Activated CD4-positive, alpha-beta T cell treated with anti-CD3 and anti-CD28 coated beads, Interleukin-2, amount 10 ng/mL, durations not matched to agents 24 days and 14 days (primary cell): ENCODE measurements at places on chromosomes 4 and X. TPM values are rescaled to one million over a fixed set of nuclear protein-coding genes. Genes with fewer than 3 reads are reported as not detected.

Gene SLC7A11
- 1.8 and 1.9 TPM in 2 replicates for total RNA-seq

GRCh38 chr4:8320386-8320750, 50.8 kb downstream of the HTRA3 start:
- DNase-seq, result no peak
- no peaks in the 10 kb centered on the region for H3K36me3 ChIP-seq
- H3K27me3 ChIP-seq, result no peaks in the 10 kb centered on the region
- no peaks in the 10 kb centered on the region for H3K4me1 ChIP-seq
- H3K4me3 ChIP-seq, result no peak overlapping the region
- H3K27ac ChIP-seq, result no peak overlapping the region

- no peaks in the 10 kb centered on the region for H3K36me3 ChIP-seq
- H3K4me1 ChIP-seq, result no peaks in the 10 kb centered on the region
- H3K27ac ChIP-seq, result no peak overlapping the region
Observed at GRCh38 chr4:136831553-136831952, 700.7 kb downstream of the PCDH18 start.

Gene SPANXC
- total RNA-seq, result not detected in 2 replicates

DNA sequence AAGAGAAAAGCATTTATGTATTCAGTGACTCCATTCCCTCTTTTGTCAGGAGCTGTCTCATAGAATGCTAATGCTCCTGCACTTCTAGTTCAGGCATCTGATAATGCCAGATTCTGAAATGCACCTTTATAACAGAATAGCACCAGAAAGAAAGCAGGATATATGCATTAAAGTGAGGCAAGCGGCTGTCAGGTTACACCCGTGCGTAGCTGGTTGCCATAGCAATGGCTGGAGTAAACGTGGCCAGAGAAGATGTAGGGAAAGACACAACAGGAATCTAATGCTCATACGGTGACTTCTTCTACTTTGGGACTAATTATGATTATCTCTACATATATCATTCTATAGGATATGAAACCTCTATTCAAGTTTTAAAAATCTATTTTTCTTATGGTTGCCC, 5.9 kb downstream of the EMCN start:
- H3K27ac ChIP-seq, result no peak overlapping the region
- peaks cover 4% of the 10 kb centered on the region for H3K27me3 ChIP-seq
- H3K4me3 ChIP-seq, result no peak overlapping the region
- H3K4me1 ChIP-seq, result no peaks in the 10 kb centered on the region
- no peak for DNase-seq
- no peaks in the 10 kb centered on the region for H3K36me3 ChIP-seq

DNA sequence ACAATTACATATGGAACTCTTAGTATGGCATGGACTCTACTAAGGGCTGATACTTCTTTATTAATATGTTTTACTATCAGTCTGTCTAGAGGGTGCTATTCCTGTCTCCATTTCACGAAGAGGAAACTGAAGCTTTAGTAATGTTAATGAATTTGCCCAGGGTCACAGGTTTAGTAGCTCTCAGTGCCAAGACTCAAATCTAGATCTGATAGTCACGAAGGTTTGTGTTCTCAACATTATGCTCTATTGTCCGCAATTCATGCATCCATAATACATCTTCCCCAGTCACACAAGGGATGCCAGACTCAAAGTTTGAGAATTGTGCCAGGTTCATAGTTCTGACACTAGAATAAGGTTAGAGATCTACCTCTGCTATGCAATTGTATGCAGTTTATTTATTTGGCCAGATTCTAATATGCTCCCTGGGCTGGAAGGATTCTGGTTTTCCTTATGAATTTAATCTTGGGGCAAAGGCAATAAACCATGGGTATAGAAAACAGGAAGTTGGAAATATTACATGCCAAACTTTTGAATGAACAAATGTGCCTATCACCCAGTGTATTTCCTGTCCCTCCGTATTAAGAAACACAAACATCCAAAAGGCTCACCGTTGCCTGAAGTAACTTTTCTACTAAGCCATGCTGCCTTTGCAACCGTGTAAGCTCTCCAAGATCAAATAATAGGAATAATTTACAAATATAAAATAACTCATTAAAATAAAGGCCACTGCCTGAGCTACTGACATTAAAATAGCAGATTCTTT, 478.5 kb downstream of the INPP4B start:
- peak overlapping the region; percentile 52 for H3K4me3 ChIP-seq
- no peak for DNase-seq
- peaks cover 53% of the 10 kb centered on the region for H3K4me1 ChIP-seq
- no peaks in the 10 kb centered on the region for H3K27me3 ChIP-seq
- peak overlapping the region; percentile 72 for H3K27ac ChIP-seq

DNA sequence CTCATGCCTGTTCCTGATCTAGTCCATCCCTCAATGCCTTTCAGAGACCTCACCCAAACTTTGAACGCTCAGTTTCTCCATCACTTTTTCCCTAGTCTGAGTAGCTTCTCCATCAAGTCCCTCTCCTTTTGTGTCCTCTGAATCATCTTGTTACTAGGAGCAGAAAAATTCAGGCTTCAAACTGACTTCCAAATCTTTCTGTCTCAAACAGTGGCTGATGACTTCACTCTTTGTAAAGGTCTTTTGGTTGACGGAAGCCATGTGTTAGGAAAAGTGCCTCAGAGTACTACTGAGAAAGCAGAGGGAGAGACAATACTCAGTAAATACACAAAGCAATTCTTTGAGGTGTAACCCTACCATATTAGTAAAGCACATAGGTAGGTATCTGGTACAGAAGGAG, 65.7 kb upstream of the CAMK2D start:
- H3K36me3 ChIP-seq, result no peaks in the 10 kb centered on the region
- H3K4me1 ChIP-seq, result peaks cover 24% of the 10 kb centered on the region
- H3K27ac ChIP-seq, result no peak overlapping the region
- peaks cover 5% of the 10 kb centered on the region for H3K27me3 ChIP-seq
- DNase-seq, result no peak
- H3K4me3 ChIP-seq, result no peak overlapping the region

Gene GAGE12H
- not detected in 2 replicates for total RNA-seq

Gene HAND2
- total RNA-seq, result not detected in 2 replicates

Gene TEX13B
- total RNA-seq, result not detected in 2 replicates

DNA sequence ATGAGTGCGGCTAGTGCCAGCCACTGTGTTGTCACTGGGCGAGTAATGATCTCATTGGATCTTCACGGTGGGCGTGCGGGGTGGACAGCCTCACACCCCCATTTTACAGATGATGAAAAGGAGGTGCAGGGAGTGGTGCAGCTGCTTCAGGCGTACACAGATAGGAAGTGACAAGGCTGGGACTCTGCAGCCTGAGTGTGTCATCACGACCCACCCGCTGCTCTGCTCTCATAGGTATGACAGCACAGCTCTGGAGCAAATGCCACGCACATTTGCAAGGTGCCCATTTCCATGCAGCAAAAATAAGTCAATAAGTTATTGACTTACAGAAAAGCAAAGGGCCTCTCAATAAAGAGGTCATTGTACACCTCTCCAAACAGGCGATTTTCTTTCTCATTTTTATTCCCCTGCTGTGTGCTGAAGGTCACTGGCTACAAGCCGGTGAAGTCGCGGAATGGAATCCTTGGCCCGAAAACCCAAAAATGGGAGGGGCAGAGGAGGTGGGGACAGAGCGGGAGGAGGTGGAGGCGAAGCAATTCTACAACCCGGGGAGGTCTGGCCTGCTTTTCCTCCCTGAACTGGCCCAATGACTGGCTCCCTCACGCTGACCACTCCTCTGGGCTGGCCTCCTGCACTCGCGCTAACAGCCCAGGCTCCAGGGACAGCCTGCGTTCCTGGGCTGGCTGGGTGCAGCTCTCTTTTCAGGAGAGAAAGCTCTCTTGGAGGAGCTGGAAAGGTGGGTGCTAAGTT, at the start of gene SOD3:
Gene SOD3, plus strand, starts transcription at position 658 of the 750 bp plus-strand sequence. CDS start 3,949 bp downstream, outside the sequence.
- H3K4me1 ChIP-seq, result no peaks in the 10 kb centered on the region
- no peak within 1 kb of the TSS for H3K4me3 ChIP-seq
- no peaks in the 10 kb centered on the region for H3K36me3 ChIP-seq
- DNase-seq, result no peak
- H3K27me3 ChIP-seq, result peaks cover 12% of the 10 kb centered on the region
- H3K27ac ChIP-seq, result no peak within 1 kb of the TSS

- H3K27ac ChIP-seq, result no peak overlapping the region
- no peak for DNase-seq
- no peak overlapping the region for H3K4me3 ChIP-seq
- H3K27me3 ChIP-seq, result peaks cover 2% of the 10 kb centered on the region
- H3K36me3 ChIP-seq, result no peaks in the 10 kb centered on the region
Observed at GRCh38 chr4:78451407-78451806, 100.2 kb upstream of the ANXA3 start.

DNA sequence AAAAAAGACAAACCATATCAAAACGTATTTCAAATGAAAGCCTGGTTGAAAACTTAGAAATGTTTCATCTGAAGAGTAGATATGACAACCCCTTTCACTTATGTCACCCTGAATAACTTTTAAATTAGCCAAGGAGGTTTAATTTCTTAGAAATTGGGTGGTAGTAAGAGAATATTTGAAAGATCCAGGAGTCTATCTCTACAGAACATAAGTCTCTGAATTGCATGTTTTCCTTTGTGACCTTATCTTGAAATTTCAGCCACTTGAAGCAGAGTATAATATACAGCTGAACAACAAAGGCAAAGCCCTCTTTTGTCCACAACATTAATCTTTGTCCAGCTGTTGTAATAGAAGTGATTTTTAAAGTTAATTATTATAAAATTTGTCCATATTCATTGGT, 49.5 kb downstream of the TMEM154 start:
- no peak overlapping the region for H3K4me3 ChIP-seq
- no peak for DNase-seq
- H3K27me3 ChIP-seq, result no peaks in the 10 kb centered on the region
- H3K36me3 ChIP-seq, result peaks cover 11% of the 10 kb centered on the region
- H3K27ac ChIP-seq, result no peak overlapping the region

DNA sequence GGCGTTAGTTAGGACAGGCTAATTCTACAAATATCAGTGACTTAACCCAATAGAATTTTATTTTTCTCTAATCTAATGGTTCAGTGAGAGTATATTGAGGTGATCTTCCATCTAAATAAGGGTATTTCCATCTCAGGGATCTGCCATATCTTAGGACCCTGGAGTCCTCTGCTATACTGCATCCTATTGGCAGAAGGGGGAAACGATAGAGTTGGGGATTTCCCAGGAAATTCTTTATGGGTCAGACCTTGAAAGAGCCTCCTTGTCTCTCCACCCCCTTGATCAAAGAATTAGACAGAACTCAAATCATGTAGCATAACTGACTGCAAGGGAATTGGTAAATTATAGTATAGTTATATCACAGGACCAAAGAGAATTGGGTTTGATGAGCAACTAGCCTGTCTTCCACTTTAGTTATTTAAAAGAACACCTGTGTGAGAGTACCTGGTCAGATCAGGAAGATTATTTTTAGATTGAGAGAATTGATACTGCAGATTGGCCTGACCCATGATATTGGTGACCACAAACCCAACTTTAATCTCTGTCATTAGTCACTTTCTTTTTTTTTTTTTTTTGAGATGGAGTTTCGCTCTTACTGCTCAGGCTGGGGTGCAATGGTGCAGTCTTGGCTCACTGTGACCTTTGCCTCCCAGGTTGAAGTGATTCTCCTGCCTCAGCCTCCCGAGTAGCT, 25.6 kb downstream of the SMARCA5 start:
- peaks cover 7% of the 10 kb centered on the region for H3K4me1 ChIP-seq
- no peak overlapping the region for H3K4me3 ChIP-seq
- peaks cover 72% of the 10 kb centered on the region for H3K36me3 ChIP-seq
- no peak overlapping the region for H3K27ac ChIP-seq
